ENCODE measurements at places on chromosomes 11 and 22. TPM values are rescaled to one million over a fixed set of nuclear protein-coding genes. Genes with fewer than 3 reads are reported as not detected.

DNA sequence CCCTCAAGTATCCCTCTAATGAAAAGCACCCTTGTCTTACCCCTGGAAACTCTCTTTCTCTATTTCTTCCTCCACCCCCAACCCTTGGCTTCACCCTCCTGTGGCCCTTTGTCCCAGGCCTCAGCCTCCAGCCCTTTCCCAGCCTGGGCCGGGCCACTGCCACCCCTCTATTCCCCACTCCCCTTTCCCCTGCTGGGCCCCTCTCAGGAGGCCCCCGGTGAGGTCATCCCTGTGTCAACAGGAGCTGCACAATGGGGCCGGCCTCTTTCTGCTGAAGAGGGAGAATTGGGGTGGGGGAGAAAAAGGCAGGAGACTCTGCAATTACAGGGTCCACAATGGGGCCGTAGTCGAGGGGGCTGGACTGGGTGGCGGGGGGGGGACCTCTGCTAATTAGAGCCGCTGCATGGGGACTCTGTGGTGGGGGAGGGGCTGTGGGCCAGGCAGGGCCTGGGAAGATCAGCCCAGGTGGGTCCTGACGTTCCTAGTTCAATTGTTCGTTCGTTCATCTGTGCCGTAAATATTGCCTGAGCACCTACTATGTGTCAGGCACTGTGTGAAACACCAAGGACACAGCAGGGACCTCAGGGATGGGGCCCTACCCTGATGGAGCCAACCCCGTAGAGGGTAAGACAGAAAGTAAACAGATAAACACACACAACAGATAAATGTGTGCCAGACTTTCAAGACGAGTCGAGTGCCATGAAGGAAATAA is 18.5 kb upstream of the MPPED1 start:
- DNase-seq, result no peak

DNA sequence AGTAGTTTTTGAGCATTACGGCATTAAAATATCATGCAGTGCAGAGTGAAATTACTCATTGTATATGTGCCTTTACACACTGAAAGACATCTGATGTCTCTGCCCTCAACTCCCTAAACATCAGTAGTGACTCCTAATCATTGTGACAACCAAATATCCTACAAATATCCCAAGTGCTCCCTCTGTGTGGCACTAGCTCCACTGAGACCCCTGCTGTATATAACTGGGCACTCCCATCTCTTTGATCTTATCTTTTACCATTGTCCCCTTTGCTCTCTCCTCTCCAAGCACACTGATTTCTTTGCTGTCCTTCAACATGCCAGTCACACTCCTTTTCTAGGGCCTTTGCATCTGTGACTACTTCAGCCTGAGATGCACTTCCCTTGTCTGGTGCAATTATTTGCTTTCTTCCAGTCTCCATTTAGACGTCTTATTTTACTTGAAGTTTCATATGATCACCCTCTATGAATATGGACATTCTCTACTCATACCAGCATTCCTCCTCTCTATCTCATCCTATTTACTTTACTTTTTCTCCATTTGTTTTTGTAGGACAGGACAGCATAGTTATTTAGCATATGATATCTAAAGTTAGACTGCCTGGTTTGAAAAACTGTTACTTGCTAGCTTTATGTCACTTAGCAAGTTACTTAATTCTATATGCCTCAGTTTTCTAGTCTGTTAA is 2.4 kb downstream of the SLC5A12 start:
- no peak for DNase-seq

GRCh38 chr11:13461291-13461690 is 1.7 kb downstream of the BTBD10 start:
- DNase-seq, result no peak

GRCh38 chr11:77421041-77421723 is 52.7 kb downstream of the PAK1 start:
- no peak for DNase-seq

DNA sequence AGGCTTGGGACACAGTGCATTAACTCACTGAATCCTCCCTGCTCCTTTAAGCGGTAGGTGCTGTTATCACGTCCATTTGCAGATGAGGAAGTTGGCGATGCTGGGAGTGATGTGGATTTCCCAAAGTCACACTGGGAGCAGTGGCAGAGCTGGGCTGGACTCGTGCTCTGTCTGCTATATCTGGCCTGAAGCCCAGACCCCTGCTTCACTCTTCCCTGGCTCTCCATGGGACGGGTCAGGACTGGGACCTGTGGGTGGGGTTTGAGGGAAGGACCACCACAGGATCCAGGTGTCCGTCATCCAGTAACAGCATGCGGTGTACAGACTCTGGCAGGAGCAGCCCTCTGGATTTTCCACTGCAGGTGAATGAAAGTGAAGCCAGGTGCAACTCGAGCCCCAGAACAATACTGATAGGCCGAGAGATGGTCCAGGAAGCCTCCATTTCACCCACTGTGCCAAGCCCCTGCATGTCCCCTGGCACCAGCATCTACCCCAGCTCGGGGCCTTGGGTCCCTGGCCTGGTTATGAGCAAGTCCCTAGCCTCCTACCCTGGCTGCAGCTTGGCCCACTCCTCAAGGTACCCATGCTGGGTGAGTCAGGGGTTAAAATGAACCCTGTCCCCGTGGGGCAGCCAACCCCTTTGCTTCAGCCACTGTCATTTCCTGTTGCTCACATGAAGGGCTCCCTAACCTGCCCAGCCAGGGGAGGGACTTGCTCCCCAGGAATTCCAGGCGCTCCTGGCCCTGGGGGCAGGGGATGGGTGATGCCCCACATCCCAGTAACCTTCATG is 4.2 kb downstream of the USP2 start:
- no peak for DNase-seq

DNA sequence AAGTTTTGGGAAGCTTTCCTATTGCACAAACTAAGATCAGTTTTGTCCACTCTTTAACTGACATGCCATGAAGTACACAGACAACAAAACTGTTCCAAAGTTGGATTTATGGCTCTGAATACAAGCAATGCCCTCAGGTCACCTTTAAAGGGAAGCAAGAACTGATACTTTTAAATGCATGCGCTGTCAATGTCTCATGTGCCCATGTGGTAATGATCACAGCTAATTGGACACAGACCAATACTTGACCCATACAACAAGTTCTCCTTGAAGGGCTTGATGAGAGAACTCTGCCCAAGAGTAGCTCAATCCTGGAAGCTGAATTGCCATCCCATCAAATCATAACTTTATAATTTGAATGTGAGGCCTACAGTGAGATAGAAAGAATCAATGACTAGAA is 624.9 kb downstream of the ETS1 start:
- DNase-seq, result no peak

DNA sequence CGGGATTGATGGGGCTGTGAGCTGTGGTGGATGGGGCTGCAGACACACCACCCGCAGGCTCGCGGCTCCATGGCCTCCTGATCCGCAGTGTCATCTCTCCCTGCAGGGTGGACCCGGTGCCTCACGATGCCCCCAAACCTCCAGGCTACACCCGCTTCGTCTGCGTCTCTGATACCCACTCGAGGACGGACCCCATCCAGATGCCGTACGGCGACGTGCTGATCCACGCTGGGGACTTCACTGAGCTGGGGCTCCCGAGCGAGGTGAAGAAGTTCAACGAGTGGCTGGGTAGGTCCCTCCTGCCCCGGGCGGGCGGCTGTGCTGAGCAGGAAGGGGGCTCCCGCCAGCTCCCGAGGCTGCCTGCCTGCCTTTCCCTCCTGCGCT is 23.1 kb downstream of the MPPED1 start:
- DNase-seq, result no peak

DNA sequence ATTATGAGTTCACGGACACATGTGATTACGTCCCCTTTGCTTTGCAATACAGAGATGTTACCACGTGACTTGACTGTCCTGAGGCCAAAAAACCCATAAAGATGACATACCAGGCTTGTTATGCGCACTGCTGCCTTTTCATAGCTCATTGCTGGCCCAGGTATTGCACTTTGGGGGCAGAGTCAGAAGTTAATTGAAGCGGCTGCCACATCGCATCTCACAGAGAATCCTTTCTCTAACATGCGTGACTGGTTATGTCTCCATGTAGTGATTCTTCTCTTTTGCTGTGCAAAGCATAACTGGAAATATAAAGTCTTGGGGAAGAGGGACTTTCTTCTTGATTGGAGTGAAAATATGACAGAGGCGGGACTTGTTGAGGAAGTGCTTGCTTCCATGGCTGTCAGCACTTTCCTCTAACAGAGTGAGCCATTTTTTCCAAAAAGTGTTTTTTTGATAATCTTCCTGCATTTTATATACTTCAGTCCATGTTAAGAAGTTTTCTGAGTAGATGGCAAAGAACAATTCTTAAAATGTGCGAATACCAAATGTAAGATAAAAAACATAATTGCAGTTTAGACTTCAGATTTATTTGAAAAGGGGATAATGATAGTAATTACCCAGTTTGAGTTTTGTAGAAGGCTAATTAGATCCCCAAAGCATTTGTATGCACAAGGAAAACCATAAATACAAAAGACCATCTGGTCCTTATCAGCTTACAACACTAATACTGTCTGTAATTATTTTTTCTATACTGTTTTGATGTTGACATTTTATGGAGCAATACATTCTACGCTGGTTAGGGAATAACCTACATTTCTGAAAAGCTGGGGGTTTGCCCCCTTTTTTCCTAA is 324.6 kb upstream of the MTNR1B start:
- no peak for DNase-seq

DNA sequence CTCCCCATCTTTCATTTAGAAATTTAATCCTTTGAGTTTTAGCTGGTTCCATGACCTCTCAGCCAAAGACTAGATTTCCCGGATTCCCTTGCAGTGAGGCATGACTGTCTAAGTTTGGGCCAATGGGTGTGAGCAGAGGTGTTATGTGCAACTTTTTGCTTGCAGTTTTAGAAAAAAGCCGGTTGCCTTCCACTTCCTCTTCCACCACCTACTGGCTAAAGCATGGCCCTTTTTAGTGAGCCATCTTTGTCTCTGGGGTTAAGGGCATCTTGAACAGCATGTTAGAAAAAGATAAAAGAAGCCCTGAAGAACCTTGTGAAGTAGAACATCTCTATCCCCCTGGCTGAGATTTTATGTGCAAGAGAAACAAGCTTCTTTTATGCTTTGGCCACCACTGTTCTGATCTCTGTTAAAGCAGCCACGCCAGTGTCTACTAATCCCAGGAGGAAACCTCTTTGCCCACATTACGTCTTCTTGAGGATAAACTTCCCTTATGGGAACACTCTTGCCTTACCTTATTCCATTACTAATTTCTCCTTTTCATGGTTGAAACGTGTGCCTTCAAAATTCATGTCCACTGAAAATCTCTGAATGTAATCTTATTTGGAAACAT is 279.9 kb downstream of the TENM4 start:
- no peak for DNase-seq

Gene APOBEC3H
- total RNA-seq, result 0.87 TPM

Gene RAG1
- total RNA-seq, result 2.6 TPM

Gene ALKBH3
- 22.7 TPM for total RNA-seq

Gene PRR33
- total RNA-seq, result not detected

Gene ISX
- not detected for total RNA-seq

Gene C1QTNF5
- total RNA-seq, result 15.7 TPM
